NCI-H1436 treated with DMSO at 0.1 percent for 48 hours (cell line): ENCODE measurements at places on chromosomes 3 and 15.

DNA sequence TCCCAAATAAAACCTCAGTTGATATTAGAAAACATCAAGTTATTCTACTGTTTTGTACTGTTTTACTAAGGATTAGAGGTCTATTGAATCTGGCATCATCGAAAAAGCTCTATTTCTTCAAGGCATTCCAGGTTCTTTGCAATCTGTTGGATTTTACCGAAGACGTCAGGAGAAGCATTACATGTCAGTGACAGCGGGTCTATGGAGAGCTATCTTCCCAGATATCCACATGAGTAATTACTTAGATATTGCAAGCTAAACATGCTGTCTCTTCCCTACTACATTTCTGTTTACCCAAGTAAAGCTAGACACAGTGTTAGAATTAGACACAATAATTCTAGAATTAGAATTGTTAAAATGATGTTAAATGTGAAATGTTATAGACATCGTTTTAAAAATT, 10.8 kb upstream of the GOLGA6L2 start:
- DNase-seq, result no peak

GRCh38 chr3:188196232-188196990, 42.5 kb downstream of the LPP start:
- no peak for DNase-seq

- no peak for DNase-seq
Observed at GRCh38 chr3:167397826-167398225, 17.7 kb upstream of the ZBBX start.

DNA sequence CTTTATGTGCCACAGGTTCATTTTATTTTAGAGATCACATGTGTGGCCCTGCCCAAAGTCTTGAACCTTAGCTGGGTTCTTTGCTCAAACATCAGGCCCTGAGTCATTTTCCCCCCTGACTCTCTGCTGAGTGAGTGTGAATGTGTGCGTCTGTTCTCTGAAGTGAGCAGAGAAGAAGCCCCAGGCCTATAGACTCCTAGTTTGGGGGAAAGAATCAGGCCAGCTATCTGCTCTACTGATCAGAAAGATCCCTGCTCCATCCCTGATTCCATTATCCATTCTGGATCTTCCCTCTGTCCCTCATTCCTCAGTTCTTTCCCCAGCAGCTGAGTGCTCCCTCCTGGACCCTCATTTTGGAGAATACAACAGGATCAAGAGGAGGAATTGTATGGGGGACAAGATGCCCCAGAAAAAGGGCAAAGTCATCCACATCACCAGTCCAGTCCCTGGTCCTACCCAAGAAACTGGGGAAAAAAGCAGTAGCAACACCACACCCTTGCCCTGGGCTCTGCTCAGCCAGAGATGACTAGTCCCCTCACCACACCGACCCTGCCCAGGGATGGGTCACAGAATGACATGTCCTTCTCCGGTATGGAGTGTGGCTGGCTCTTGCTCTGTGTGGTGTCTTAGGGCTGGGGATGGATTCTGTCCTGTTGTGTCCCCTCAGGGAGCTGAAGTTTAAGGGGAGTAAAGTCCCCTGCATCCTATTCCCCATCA, 3.2 kb downstream of the DUOX1 start:
- DNase-seq, result no peak

DNA sequence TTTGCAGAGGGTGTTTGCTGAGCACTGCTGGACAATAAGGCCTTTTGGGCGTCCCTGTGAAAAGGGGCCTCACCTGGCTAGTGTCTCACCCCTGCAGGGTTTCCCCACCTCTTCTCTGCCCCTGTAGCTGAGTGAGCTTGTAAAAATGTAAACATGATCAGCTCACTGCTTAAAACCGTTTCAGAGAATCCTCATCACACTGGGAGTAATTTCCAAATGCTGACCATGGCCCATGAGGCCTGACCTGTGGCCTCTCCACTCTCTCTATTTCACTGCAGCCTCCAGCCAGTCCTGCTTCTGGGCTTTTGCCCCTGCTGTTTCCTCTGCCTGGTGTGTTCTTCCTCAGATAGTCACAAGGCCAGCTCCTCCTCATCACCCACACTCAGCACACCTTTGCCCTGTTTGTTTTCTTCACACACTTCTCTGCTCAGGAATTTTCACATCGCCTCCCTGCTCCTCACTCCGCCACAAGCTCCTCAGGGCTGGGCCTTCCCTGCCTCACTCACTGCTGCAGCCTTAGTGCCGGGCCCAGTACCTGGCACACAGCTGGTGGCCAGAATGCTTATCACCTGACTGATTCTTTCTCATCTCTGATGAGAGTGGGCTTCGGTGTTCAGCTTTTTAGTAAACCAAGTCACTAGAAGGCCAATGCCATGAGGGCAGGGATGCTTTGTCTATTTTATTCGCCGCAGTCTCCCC, 79.3 kb upstream of the SEC13 start:
- DNase-seq, result no peak

GRCh38 chr15:39934397-39935071, 619 bp downstream of the EIF2AK4 start:
- DNase-seq, result no peak

DNA sequence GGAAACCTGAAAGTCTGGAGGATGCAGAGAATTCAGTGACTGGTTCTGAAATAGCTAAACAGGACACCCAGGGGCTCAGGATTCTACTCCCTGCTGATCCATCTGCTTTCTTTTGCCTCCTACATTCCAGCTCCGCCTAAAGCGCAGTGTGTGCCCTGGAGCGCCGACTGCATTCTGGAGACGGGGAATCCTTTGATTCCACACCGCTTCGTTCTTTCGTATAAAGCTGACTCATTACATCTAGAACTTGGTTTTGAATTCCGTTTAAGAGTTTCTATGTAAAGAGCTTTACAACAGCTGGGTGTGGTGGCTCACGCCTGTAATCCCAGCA, 61.8 kb downstream of the SENP2 start:
- no peak for DNase-seq

GRCh38 chr3:11950576-11950975, 53.6 kb upstream of the SYN2 start:
- no peak for DNase-seq

- DNase-seq, result no peak
Observed at GRCh38 chr15:64665179-64665578, 110.2 kb downstream of the RBPMS2 start.

DNA sequence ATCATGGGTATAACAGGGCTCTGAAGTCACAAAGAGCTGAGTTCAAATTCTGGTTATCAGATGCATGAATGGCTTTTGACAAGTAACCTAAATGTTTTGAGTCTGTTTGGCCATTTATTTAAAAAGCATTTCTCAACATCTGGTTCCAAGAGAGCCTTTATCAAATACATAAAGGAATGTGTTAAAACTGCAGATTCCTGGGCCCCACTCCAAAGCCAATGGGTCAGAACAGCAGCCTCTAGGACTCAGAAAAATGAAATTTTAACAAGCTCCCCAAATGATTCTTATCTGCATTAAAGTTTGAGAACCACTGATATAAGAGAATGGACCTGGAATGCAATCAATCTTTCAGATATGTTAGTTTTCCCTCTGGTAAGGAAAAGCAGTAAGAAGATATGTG, 3.4 kb downstream of the B4GALT4 start:
- no peak for DNase-seq

GRCh38 chr15:60782316-60782715, 303.4 kb upstream of the ICE2 start:
- no peak for DNase-seq

GRCh38 chr15:100310513-100311153, 31.1 kb downstream of the ADAMTS17 start:
- DNase-seq, result no peak

DNA sequence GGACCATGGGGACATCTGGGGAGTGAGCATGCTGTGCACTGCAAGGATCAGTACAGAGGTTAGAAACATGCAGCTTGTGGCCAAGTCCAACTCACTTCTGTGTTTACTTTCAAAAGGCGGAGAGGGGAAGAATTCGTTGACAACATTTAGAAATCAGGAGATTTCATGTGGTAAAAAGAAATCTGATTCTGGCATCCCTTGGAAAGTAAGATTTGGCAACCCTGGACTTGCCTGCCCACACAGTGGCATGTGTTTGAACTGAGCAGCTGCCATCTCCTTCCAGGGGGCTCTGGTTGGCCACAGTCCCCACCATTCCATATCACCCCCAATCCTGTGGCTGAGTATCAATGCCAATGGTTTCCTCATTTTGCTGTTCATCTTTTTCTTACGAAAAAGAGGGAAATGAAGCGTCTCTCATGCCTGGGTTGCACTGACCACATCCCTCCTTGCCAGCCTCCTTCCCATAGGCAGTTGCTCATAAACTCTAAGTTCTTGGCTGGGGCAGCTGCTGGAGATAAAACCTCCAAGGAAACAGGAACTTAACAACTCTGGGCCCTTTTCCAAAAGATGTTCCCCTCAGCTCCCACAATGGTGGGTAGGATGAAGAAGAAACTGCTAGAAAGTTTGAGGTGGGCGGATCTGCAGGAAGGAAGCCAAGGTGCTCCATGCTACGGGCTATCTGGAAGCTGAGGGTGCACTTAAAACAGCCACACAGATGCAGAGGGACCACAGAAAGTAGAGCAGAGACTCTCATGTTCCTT, 29.2 kb downstream of the SLC6A11 start:
- no peak for DNase-seq

DNA sequence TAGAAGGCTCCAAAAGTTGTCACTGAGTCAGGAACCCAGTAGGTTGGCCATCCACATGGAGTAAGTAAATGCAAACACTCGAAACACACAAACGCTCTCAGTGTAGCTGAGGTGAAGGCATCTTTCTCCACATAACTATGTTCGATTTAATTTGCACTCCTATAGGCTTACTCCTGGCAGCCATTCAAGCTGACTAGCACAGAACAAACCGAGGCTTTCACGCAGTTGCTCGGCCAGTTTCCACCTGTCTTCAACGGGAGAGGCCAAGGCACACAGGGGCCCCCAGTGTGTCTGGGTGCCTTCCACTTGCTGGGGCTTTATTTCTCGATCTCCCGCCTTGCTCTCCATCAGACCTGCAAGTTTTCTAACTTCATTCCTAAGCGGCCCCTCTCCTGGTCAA, 18.9 kb downstream of the RGMA start:
- DNase-seq, result no peak

DNA sequence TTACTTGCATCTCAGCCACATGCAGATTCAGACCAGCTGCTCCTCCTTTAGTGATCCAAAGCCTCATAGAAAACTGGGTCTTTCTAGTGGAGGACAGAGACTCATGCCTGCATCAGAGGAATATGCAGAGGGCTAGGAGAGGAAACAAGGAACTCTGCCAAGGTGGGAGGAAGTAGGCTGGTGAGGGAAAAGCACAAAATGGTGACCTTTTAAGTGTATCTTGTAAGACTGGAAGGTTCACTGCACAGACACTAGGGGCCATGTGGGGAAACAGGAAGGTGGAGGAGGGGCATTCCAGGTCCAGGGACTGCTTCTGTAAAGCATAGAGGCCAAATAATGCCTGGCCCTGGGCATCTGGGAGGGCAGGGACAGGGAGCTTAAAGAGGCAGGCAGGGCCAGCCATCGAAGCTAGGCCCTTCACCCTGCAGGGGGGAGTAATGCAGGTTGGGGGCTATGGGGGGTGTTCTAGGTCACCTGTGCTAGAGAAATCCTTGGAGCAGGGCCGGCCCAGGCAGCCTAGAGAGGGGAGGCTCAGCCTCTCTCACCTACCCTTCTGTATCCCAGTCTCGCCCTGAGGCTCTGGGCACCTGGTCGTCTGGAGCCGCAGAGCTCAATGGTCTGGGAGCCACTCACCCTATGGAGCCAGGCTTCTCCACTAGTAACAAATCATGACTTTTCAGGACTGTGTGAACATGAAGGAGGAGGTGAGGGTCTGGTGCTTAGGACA, 117.7 kb downstream of the DNAJB8 start:
- no peak for DNase-seq

DNA sequence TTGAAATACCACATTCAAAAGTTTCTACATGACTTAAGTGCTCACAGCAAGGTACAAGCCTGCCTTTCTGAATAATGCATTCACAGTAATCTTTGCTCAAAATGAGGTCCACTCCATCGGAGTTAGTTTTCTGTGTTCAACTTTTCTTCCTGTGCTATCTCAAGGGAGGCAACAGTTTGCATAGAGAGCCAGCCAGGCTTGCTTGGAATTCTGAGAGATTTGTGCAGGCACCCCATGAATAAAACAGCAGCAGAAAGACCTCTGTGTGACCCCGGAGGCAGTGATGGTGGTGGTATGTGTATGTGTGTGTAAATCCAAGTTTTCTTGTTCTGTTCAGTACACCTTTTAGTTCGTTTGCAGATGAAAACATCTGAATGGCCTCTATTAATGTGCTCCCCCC, 124.0 kb downstream of the ADAMTS9 start:
- DNase-seq, result no peak

GRCh38 chr15:84658788-84659411, 901 bp upstream of the NMB start:
- DNase-seq, result no peak

GRCh38 chr15:48459571-48460442, 128.6 kb downstream of the DUT start:
- DNase-seq, result no peak

DNA sequence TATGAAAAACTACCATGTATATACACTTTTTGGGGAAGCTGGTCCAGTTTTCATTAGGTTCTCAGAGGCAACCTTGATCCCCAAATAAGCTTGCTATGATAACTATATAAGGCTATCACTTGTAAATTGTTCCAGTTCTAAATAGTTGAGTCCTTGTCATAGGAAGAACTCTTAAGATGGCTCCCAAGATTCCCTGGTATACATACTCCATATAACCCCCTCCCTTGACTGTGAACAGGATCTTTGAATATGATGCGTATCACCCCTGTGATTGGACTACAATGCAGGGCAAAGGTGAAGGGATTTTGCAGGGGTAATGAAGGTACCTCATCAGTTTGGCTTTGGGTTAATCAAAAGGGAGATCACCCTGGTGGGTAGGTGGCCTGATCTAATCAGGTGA, 48.6 kb upstream of the TRIM59 start:
- DNase-seq, result no peak

DNA sequence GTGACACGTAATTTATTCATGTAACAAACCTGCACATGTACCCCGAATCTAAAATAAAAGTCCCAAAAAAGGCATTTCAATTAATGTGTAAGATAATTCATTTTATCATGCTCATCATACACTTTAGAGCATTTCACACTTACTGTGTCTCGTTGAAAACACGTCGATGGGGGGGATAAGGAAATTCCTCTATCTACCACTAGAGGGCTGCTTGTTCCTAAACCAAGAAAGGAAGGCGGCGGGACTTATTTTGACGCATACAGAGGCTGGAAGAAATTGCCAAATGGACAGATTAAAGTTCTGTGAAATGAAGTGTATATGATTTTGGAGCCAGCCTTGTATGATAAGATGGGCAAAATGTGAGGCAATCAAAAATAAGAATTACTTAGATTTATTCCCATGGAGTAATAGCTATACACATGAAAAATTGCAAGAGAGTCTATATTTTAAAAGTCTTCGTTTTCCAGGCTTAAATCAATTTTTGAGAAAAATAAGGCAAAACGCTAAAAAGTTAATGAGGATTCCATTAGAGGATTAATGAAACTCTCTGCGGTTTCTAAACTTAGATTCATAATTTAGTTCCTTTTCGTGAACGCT, 346.8 kb downstream of the CNTN3 start:
- no peak for DNase-seq

GRCh38 chr15:79898369-79898768, 1.6 kb upstream of the MTHFS start:
- DNase-seq, result no peak

- no peak for DNase-seq
Observed at GRCh38 chr15:55457401-55458022, 49.2 kb downstream of the PIERCE2 start.
